ENCODE measurements at places on chromosomes 12 and 14.
A peak's percentile ranks its signal among the peaks of the same experiment; 100 is the strongest.

DNA sequence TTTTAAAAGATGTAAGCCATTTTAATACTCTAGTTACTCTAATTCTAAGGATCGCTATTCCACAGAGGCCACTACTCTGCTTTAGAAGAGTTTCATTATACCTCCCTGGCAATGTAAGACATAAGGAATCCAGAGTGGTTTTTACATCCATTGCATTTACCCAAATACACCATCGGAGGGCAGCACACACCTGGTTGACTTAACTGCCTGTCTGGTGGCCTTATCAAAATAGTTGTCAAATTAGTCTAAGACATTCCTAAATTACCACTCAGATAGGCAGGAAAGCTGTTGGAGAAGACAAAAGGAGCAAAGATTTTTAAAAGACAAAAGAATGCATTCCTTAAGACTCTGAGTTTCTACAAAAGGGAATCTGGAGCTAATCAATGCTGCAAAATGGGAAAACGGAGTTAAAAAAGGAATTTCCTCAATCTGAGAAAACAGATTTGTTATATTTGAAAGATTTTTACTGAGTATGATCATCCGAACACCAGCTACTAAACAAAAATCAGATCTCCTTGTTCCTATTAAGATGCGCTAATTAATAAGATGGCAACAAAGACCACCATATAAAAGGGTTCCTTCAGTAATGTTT is 33.8 kb upstream of the FGD4 start:
- peak; percentile 69 for DNase-seq

GRCh38 chr12:67333649-67334048 is 64.5 kb downstream of the CAND1 start:
- no peak for DNase-seq

GRCh38 chr12:11830307-11830801 is 180.9 kb downstream of the ETV6 start:
- no peak for DNase-seq

DNA sequence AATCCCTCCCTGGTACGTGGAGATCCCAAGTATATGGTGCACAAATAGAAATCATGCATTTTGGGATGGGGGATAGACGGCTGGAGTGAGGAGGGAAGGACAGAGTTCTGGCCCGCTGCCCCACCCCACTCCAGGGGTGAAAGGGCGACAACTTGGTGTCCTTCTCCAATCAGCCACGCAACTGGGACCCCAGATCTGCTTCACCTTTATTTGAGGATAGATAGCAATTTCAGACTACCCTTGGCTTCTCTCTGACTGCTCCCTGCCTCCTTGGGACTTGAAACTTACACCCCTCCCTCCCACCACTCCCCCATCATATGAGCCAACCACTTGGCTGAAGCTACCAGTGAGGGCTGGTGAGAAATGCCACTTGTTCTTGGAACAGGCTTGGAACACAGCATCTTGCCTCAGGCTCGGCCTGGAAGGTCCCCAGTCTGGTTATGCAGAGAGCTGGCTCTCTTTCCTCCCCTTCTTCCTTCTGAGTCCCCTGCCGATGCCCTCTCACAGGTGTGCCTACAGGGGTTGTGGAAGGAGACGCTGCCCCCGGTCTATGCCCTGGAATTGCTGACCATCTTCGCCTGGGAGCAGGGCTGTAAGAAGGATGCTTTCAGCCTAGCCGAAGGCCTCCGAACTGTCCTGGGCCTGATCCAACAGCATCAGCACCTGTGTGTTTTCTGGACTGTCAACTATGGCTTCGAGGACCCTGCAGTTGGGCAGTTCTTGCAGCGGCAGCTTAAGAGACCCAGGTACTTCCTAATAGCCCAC is 8.1 kb downstream of the OAS3 start:
- DNase-seq: no peak

GRCh38 chr14:71582705-71583104 is 349.5 kb upstream of the RGS6 start:
- peak; percentile 14 for DNase-seq

- no peak for DNase-seq
Measured at GRCh38 chr12:10654003-10654402, 19.8 kb downstream of the STYK1 start.

DNA sequence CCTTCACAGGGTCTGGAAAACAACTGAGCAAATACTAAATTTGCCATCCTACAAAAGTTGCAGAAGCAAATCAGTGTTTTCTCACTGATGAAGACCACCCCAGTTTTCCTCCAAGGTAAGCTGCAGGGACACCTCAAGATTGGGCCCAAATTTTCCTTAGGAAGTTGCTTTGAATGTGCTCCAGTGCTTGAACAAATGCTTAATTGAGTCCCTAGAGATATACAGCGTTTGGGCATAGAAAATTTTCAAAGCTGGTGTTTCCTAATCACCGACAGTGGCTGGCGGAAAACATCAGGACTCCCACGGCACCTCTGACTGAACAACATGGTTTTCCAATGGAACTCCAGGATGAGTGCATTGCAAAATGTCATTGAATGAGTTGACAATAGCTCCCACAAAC is 92.5 kb upstream of the HMGA2 start:
- no peak for DNase-seq

GRCh38 chr12:32390572-32391219 is 8.7 kb upstream of the FGD4 start:
- no peak for DNase-seq

GRCh38 chr14:79551523-79551922 is 659.8 kb downstream of the DIO2 start:
- DNase-seq: no peak

- peak; percentile 47 for DNase-seq
Measured at GRCh38 chr12:101570047-101570446, 24.7 kb upstream of the MYBPC1 start.

- DNase-seq: no peak
Measured at GRCh38 chr14:61281186-61281947, at the start of gene TMEM30B. TMEM30B (minus strand) TSS chr14:61281338; CDS start chr14:61281147, 191 bp downstream.

GRCh38 chr12:20260851-20261250 is 107.5 kb upstream of the PDE3A start:
- no peak for DNase-seq

DNA sequence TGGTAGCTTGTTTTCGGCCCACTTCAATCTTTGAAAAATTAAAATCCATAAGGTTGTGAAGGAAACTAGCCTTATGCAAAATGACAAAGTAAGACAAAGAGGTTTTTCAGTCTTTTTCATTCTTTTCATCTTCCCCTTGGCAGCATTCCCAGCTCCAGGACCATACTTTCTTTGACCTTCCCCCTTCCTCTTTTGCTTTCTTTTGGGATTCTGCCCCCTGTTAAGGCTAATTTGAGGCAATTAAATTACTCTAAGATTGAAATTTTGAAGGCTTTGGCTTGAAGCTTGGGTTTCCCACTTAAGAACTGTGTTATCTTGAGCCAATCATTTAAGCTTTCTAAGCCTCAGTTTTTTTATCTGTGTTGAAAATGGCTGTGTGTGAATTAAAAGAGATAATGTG is 124.9 kb downstream of the DACT1 start:
- DNase-seq: no peak

- no peak for DNase-seq
Measured at GRCh38 chr14:94738751-94739150, 31.2 kb downstream of the GSC start.

GRCh38 chr12:48424644-48425043 is 47.7 kb upstream of the ANP32D start:
- DNase-seq: no peak

DNA sequence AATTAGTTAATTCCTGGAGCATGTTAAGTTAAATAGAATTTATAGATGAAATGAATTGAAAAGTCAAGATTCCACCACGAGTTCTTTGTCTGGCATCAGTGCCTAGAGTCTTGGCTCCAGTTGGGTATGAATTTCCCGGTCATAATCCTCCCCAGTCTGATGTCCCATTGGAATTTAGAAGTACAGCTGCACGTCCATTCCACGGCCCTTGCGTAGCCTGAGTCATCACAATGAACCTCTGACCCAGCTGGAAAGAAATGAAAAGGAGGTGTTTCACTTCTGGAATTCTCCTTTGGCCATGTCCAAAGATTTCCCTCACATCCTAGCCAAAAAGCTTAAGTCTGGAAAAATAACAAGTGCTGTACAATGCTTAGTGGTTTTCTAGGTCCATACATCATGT is 122.7 kb downstream of the KICS2 start:
- peak; percentile 90 for DNase-seq
